Stimulated activated CD8-positive, alpha-beta memory T cell treated with anti-CD3 and anti-CD28 coated beads, Interleukin-12 subunit alpha, Interleukin-12 subunit beta, amount 100 ng/mL, for 1 hour (primary cell): ENCODE measurements at places on chromosomes 2 and 18.

DNA sequence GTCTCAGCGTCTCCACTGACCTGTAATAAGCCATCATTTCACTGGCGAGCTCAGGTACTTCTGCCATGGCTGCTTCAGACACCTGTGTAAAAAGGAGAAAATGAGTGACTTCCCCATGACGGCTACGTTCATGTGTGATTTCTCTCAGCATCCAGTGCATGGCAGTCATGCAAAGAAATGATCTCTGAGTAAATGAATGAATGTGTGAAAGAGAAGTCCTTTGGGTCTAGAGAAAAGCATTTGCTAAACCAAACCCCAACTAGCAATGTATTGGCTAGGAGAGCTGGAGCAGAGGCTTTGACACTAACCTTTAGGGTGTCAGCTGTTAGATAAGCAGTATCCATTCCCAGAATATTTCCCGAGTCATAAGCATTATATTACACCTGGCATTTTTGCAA, 417 bp downstream of the IL1B start:
- DNase-seq = no peak

DNA sequence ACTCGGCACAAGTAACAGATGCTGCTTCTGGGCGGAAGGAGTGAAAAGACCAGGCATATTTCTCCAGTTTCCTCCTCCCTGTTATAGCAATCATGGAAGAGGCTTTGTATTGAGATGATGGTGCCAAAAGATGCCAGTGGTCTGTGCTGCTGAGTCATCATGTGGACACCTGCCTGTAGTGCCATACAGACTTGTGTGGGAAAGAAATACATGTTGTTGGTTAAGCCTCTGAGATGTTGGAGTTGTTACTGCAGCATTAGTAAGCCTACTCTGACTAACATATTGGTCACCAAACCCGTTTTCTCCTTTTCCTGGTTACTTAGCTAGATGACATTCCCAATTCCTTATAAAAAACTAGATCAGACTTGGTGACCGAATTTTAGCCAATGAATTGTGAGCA, 356.9 kb downstream of the ZNF521 start:
- no peak for DNase-seq

- no peak for DNase-seq
Measured at GRCh38 chr18:21210278-21210677, 31.8 kb upstream of the GREB1L start.

DNA sequence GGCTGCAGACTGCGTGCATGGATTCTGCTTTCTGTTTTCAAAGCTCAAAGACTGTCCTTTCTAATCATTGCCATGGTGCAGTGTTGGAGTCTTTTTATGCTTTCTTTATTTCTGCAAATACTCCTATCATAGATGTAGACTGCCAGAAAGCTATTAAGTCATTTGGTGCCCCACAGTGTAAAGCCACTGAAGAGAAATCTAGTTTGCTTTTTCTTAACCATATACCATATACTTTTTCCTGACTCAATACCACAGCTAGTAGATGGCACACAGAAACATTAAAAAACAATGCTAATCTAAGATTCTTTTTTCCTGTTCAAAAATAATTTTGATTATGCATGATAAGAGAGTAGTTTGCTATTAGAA, 109.9 kb upstream of the RAB27B start:
- no peak for DNase-seq

GRCh38 chr2:58860586-58860985, 619.5 kb upstream of the FANCL start:
- no peak for DNase-seq

DNA sequence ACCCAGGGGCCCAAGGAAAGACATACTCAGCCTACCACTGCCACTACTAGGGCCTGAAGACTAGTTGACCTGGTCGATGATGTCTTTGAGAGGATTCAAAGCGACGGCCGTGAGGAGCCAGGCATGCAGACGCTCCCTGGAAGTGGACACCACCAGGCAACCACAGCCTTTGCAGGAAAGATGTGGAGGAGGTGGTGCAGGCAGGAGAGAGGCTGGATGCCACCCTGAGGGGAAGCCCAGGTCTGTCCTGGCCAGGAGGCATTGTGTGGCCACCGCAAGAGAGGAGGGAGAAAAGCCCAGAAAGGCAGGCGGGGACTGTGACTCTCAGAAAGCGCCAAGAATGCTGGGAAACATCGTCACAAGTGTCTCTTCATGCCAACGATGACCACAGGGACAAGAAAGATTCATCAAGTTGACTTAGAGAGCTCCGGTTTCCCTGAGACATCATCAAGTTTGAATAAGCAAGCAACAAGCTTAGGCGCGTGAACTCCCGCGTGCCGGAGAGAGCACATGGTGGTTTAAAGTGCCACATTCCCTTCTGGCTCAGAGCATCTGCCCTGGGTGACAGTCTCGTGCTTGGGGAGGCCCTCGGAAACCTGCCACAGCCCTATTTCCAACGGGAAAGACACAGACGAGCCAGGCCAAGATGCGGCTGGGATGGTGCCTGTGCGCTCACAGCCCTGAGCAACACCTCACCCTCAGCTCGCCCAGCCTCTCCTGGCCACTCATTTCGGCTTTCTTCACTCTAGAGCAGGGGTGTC, 464.5 kb upstream of the SALL3 start:
- no peak for DNase-seq

- no peak for DNase-seq
Measured at GRCh38 chr2:32064713-32065112, 1.4 kb downstream of the SPAST start.

- no peak for DNase-seq
Measured at GRCh38 chr2:68588589-68588988, 54.8 kb upstream of the PROKR1 start.

- DNase-seq = no peak
Measured at GRCh38 chr2:229780856-229781773, 66.8 kb upstream of the DNER start.

DNA sequence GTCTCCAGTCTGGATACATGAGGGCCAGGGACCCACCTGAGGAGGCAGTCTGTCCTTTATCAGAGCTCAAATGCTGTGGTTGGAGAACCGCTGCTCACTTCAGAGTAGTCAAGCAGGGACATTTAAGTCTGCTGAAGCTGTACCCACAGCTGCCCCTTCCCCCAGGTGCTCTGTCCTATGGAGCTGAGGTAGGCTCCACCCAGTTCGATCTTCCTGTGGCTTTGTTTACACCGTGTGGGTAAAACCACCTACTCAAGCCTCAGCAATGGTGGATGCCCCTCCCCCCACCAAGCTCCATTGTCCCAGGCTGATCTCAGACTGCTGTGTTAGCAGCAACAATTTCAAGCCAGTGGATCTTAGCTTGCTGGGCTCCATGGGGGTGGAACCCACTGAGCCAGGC, 731.4 kb upstream of the HS6ST1 start:
- no peak for DNase-seq

DNA sequence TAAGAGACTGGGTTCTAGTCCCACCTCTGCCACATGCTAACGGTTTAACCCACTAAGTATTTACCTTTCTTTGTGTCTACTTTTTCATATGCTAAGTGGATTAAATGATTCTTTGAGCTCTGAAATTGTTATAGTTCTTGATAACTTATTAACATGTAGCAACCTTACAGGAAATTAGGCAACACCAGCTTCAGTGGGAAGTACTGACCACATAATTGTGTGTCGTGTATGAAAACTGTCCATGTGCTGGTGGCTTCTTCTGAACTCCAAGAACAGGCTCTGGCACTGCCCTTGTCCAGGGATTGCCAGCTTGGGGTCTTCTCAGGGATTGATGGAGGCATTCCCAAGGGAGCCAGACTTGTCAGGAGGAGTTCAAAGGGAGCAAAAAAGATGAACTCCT, 427.7 kb downstream of the TGIF1 start:
- no peak for DNase-seq

GRCh38 chr18:43322132-43322531, 44.8 kb upstream of the SYT4 start:
- DNase-seq = no peak

- no peak for DNase-seq
Measured at GRCh38 chr2:54366487-54367280, 89.4 kb upstream of the SPTBN1 start.

DNA sequence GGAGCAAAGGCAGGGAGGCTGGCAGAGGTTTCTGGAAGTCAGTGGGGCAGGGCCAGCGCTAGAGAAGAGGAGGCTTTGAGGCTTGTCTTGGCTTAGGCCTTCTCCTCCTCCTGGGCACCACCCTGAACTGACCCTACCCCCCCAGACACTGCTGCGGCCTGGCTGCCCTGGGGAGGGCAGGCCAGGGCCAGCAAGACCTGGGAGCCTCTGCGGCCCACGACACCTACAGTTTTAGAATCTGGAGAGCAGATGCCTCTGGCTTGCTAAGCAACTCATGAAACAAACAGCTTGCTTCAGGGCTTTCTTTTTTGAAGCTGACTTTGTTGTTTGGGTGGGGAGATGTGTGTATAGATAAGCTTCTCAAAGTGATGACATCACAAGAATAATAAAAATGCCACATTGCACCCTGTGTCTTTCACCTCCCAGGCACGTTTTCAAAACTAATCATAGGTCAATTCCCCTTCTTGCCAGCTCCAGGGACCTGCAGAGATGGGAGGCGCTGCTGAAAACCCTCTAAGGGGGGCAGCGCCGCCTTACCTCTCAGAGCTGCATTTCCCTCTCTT, 46.2 kb upstream of the SMAD7 start:
- no peak for DNase-seq

DNA sequence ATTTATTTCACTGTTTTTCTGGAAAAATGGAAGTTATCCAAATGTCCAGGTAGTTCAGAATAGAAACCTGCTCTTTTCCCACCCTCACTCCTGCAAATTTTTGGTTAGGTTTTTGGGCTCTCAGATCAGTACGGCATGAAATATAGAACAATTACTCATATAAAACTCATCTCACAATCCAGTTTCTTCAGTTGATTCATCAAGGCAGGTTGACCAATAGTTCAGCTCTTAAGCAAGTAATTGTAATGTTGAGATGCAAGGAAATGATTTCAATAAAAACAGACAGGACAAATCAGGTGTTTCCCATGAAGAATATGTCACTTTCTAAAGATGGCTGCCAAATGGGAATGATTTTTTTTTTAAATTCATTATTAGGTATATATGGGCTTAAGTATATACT, 2.0 kb downstream of the RAB27B start:
- no peak for DNase-seq

DNA sequence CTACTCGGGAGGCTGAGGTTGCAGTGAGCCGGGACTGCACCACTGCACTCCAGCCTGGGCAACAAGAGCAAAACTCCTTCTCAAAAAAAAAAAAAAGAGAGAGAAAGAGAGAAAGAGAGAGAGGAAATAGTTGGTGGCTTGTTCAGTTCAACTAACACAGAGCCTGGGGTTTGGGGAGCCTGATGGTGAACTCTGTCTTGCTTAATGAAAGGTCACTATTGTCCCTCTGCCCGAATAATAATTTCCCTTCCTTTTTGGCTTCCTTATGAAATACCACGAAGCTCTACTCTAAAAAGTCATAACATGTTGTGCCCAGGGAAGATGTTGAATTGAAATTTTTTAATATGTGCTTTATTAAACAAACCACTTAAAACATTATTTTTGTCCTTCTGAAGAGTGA, 17.3 kb downstream of the BCL2 start:
- DNase-seq = no peak

DNA sequence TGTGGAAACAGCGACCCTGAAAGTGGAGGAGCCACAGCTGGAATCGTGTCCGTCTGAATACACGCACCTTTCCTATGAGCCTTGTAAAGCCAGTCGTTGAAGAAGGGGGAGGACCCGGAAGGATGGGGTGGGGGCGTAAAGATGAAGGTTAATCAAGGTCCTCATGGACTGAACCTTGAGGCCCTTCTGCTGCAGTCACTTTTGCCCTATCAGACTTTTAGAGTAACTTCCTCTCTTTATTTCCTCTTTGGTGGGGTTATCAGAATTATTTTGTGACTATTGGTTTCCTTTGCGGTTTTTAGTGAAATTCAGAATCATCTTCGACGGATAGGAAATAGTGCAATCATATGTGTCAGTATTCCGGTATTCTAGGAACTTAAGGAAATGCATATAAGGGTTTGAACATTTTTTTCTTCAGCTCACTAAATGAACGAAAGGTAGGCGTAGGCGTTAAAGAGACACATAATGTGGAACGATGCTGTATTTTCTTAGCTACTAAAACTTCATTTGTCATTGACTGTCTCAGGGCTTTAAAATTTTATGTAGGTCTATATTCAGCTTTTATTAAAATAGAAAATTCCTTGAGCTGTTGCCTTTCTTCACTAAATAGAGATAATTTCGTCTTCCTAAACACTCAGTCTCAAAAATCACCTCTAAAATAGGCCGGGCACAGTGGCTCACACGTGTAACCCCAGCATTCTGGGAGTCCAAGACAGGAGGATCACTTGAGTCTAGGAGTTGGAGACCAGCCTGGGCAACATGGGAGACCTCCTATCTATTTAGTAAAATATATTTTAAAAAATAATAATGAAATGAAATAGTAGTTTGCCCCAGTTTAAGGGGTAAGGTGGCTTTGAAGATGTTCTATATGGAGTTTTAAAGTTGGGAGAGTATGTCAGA, 1.4 kb upstream of the YES1 start:
- no peak for DNase-seq

DNA sequence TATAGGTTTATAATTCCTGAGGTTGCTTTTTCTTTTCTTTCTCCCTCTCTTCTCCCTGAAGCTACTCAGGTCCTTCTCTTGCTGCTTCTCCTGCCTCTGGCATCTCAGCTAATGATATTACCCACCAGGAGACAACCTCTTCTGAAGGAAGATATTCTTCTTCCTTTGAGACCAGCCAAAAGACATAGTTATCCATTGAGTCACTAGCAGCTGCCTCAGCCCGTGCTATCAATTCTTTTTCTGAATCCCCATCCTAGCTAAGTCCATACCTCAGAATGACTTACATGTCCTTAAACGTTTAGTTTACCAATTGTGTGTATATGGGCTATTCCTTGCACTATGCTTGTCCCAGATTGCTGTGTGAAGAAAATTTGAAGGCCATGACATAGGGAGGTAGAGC, 25.0 kb upstream of the RNF103 start:
- no peak for DNase-seq

GRCh38 chr2:225309516-225309915, 90.0 kb upstream of the NYAP2 start:
- DNase-seq = no peak

- DNase-seq = no peak
Measured at GRCh38 chr2:219142329-219142728, 18.3 kb downstream of the NHEJ1 start.

DNA sequence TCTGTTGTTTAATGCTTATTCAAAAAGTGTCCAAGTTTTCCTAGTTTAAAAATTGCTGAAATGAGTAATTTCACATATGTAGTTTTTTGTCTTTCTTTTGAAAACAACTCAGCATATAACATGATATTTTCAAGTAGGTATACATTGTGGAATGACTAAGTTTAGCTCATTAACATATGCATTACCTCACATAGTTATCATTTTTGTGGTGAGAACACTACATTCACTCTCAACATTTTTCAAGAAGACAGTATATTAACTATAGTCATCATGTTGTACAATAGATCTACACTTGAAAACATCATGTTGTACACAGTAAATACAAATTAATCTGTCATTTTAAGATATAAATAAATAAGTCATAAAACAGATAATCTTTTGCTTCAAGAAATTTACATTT, 340.0 kb downstream of the CCDC85A start:
- no peak for DNase-seq
